ENCODE measurements at places on chromosomes 16 and 17. TPM values are rescaled to one million over a fixed set of nuclear protein-coding genes. Genes with fewer than 3 reads are reported as not detected.

DNA sequence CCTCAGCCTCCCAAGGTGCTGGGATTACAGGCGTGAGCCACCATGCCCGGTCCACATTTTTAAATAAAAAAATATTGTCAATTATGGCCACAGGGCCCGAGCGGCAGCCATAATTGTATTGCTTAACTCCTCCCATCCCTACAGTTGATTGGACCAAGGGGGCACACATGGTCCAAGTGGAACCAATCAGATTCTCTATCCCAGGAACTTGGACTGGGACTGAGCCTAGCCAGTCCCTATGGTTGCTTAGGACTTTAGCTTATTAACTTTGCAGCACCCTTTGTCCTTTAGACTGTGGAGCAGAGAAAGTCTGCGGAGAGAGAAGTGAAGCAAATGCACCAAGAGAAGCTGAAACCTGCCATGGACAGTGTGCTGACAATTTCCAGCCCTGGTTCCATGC, 5.5 kb upstream of the RDM1 start:
- DNase-seq, result no peak

NEUROD2 gene
- not detected for total RNA-seq

DNA sequence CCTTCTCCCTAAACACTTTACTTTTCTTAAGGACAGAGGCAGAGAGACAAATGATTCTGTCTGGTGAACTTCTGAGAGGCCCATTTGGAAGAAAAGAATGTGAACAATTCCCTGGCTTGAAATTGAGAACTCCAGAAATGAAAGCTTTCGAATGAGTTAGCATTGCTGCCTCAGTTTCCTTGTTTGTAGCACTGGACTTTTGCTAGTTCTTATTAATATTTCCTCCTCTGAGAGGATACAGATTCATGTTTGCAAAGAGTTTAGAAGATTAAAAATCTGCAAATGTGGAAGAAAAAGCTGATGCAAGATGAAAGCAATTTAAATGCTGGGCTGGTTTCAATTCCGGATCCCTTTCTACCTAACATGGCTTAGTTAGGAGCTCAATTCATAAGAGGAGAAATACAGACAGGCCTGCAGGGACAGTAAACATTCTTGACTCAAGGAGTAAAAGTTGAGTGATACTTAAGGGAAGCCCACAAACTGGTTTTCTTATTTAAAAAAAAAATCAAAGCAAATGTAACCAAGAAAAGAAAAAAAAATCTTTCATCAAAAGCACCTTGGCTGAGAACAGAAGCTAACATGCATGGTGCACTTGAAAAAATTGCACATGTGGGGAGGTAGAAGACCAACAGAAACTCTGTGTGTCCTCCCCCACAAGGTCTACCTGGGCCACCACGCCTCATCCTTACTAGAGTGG, 27.1 kb downstream of the HNF1B start:
- DNase-seq, result no peak

TEX14 gene
- 0.48 TPM for total RNA-seq

DNA sequence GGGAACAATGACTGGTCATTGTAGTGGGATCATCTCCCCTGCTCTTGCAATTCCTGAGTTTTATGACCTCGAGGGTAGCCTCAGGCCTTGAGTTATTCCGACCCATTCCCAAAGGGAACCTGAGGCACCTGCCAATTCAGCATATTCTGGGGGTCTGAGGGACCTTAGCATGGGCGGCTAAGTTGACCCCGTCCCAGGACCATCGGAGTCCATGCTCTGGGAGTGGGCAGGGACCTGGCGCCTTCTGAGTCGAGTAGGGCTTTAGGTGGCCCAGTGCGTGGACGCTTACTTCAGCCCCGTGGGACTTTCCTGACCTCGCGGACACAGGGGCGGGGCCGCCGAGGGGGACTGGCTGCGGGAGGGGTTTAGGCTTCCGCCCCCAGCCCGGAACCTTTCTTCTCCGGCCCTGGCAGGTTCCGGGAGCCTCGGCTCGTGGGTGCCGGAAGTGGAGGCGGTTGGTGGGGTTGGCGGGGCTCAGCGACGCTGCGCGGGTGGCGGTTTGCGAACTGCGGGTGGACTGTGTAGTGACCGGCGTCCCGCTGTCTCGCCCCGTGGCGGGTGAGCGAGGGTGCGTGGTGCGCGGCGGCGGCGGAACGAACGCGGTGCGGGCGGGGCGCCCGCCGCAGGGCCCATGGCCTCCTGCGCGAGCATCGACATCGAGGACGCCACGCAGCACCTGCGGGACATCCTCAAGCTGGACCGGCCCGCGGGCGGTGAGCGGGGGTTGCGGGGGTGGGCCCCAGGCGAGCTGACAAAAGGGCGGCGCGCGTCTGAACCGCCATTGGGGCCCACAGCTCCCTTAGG, at the start of gene EDC4:
Gene EDC4 (plus strand): TSS at position 422 of the 804 bp plus-strand sequence. CDS start 210 bp downstream, at position 632.
- DNase-seq, result peak; percentile 71

VAT1 gene
- 115 TPM for total RNA-seq

DNA sequence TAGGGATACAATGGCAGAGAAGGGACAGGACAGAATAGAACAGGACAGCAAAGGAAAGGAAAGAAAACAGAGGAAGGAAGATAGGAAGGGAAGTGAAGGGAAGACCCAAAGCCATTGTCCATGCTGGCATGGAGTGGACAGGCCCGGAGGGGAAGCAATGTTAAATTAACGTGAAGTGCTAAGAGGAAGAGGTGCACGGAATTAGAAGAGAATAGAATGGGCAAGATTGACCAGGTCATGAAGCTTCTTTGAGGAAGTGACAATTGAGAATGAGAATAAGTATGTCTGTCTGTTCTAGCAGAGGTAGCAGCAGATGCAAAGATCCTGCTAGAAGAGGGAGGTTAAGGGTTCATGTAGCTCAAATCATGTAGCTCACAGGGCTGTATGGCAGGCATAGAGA, 117.2 kb downstream of the MAF start:
- no peak for DNase-seq

GRCh38 chr16:30032083-30032819, 1.2 kb upstream of the TLCD3B start:
- DNase-seq, result peak; percentile 77

NHLRC4 gene
- 0.86 TPM for total RNA-seq

- no peak for DNase-seq
Observed at GRCh38 chr17:16935786-16936185, 36.1 kb downstream of the TNFRSF13B start.

DNA sequence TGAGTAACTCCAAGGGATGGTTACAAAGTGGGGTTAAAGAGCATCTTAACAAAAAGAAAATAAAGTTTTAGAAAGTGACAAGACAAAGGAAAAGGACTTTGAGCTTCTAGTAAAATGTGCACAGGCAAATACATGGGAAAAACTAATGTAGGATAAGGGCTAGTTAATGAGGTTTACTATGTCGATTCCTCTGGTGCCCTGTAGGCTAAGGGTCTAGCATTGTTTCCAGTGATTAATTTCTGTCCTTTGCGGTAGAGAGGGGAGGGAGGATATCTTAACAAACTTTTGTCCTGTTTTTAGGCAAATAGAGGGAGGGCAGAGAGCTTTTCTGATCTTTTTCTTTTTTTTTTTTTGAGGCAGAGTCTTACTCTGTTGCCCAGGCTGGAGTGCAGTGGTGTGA, 96.6 kb upstream of the SIAH1 start:
- DNase-seq, result no peak

DNA sequence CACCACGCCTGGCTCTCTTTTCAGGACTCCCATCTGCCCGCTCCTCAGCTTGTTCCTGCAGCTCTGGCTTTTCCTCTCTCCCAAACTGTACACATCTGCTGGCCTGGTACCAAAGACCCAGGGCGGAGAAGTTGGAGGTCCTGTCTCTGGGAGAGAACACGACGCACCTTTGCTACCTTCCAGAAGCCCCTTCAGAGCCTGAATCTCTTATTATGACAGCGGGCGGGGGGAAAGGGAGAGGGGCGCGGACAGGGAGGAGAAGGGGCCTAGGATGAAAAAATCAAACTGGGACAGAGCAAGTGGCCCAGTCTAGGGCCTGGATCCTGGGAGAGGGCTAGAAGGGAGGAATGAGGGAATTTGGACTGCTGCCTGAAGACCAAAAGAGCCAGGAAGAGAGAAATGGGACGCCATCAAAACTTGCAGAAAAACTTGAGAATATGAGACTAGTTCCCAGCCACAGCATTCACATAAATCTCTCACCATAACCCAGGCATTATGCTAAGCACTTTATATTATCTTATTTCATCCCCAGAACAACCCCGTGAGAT, 2.5 kb upstream of the PER1 start:
- DNase-seq, result no peak

- no peak for DNase-seq
Observed at GRCh38 chr16:74199842-74200124, 96.8 kb upstream of the PSMD7 start.

DNA sequence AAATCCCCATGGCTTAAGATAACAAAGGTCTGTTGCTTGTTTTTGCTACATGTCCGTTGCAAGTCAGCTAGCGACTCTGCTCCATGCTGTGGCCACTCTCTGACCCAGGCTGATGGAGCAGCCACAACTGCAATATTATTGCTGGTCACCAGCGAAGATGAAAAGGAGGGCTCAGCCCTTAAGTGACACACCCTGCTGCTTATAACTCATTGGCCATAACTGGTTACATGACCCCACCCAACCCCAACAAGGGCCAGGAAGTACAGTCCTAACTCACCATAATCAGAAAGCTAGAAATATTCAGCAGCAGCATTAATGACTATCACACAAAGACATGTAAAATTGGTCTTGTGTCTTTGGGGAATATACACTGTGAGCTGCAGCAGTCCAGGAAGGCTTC, 224.3 kb downstream of the SOX9 start:
- DNase-seq, result no peak

DNA sequence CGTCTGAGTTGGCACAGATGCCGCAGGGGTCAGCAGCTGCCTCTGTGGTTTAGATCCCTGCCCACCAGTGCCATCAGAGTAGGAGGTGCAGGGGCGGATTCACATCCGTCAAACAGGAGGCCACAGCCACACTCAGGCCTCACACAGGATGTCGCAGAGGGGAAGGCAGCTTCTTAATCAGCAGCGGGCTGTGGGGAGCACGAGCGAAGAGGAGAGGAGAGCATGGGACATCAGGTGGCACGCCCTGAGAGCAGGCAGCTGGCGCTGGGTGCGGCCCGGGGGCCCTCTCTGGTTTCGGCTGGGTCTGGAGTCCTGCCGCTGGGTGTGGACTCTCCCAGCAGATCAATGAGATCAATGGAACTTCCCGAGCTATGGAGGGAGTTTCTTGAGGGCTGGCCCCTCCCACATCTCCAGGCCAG, 9.6 kb downstream of the LLGL2 start:
- no peak for DNase-seq

NR1D1 gene
- total RNA-seq, result 2.5 TPM

DNA sequence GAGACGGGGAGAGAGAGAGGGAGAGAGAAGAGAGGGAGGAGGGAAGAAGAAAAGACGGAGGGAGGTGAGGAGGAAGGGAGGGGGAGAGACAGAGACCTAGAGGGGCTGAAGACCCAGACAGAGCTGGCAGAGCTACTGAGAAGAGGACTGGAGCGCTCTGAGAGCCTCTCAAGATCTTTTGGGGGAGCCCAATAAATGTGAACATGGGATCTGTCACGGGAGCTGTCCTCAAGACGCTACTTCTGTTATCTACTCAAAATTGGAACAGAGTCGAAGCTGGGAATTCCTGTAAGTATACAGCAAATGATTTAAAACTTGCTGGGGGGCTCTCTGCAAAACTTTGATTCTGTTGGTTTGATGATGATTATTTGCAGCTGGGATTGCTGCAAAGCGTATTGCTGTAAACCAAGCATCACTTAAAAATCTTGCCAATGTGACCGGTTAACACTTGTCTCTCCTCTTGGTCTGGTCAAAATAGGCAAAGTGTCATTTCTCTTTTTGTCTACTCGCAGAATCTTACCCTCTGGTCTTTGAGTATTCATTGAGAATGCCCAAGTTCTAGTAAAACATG, 344 bp downstream of the CNTNAP4 start:
- DNase-seq, result no peak

DNA sequence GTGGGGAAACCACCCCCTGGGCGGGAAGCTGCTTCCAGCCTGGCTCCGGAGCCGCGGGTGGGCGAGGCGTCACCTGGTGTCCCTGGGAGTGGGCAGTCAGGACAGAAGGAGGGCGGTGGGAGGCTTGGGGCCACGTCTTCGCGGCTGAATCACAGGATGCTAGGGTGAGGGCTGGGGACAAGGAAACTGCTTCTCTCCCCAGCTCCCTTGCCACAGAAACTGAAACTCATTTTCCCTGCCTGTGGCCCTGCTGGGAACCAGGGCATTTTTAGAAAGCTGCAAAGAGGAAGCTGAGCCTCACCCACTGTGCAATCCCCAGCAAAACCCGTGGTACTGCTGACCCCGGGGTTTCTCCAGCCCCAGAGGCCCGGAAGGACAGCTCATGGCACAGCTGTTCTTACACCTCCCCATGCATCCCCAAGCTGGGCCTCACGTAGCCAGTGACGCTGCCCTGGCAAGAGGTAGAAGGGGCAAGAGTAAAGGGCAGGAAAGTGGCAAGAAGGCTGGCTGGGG, 8.2 kb downstream of the RHBDF2 start:
- no peak for DNase-seq

DNA sequence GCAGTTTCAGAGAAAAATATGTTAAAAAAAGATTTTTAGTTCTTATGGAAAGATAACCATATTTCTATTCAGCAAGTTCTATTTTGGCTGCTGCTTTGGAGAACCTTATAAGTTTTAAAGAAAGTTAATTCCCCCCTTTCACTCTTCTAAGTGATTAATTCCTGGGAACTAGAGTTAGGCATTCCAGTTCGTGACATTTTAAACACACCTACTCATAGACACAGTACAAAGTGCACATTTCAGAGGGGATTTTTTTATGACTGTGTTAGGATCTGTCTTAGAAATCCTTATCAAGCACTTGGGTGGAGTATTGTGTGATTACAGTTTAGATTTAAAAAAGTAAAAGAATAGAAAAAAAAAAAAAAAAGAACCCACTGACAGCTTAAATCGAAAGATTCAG, 3.5 kb upstream of the CDH11 start:
- no peak for DNase-seq

DNA sequence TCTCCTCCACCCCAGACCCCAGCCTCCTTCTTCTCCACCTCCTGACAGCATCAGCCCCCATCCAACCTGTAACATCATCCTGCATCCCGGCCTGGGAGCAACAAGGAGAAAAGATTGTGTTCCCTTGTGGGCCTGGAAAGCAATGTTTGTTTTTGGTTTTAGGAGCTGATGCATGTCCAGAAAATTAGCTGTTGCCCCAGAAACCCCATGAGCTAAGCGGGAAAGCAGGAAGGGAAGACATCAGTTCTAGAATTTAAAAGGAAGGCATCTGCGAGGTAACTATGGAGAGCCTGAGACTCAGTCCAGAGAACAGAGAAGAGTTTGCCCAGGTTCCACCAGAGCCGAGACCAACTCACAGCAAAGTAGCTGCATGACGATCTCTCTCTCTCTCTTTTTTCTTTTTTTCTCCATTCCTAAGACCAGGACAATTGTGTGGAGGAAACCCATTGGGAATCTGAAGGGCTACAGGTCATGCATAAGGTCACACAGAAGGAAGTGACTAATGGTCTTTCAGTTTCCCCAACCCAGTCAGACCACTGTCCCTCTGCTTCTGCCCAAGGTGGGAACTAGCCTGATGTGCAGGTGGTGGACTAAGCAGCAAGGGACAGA, 124.4 kb downstream of the SLC39A11 start:
- DNase-seq, result no peak

GRCh38 chr17:35189291-35189690, 4.9 kb downstream of the SLC35G3 start:
- no peak for DNase-seq

- no peak for DNase-seq
Observed at GRCh38 chr16:14238756-14239155, 167.6 kb downstream of the MRTFB start.

C17orf78 gene
- total RNA-seq, result not detected

LONP2 gene
- total RNA-seq, result 43.3 TPM

GRCh38 chr16:82344157-82344556, 174.1 kb upstream of the MPHOSPH6 start:
- no peak for DNase-seq
